Temporal lobe (tissue), 4 donors: ENCODE measurements at places on chromosomes 4 and X. TPM values are rescaled to one million over a fixed set of nuclear protein-coding genes. Genes with fewer than 3 reads are reported as not detected.

Gene EGF
- total RNA-seq, result under 0.01 TPM

Gene CXXC4
- total RNA-seq, result 102 TPM

Gene UCHL1
- 1,168 TPM for total RNA-seq

Gene FAT4
- 147 TPM for total RNA-seq

Gene TEX13C
- not detected for total RNA-seq

Gene MRPS18C
- total RNA-seq, result 23.6 TPM

Gene DACH2
- 3.7 TPM for total RNA-seq

Gene RRH
- total RNA-seq, result 0.25 TPM

Gene RHOH
- total RNA-seq, result 0.25 TPM

Gene FAM47E
- total RNA-seq, result 2.5 TPM

Gene CENPVL1
- 1.7 TPM for total RNA-seq

Gene SLC10A6
- total RNA-seq, result 0.49 TPM

Gene VCX
- total RNA-seq, result not detected

Gene ATP2B3
- 7.1 TPM for total RNA-seq

Gene PLAC8
- total RNA-seq, result 0.49 TPM

Gene CXCL10
- total RNA-seq, result not detected

Gene TRAPPC11
- 72.5 TPM for total RNA-seq

Gene ABCG2
- 15.5 TPM for total RNA-seq

Gene GAGE12F
- total RNA-seq, result not detected

Gene SCML2
- 9.1 TPM for total RNA-seq

Gene BEX4
- 77.2 TPM for total RNA-seq

Gene CXorf49B
- not detected for total RNA-seq

Gene NR0B1
- 0.25 TPM for total RNA-seq

Gene XK
- total RNA-seq, result 3.0 TPM

Gene CCNQ
- 13.8 TPM for total RNA-seq

Gene ADGRG2
- 3.0 TPM for total RNA-seq

Gene SLC26A1
- 2.5 TPM for total RNA-seq

Gene PRAF2
- 3.7 TPM for total RNA-seq

Gene ERAS
- not detected for total RNA-seq

Gene DCAF12L2
- total RNA-seq, result 5.2 TPM

Gene USP38
- total RNA-seq, result 17.9 TPM

Gene CSN1S1
- total RNA-seq, result not detected

Gene AMTN
- not detected for total RNA-seq

Gene CPZ
- 2.5 TPM for total RNA-seq

Gene P2RY8
- not detected for total RNA-seq

Gene ZMAT1
- total RNA-seq, result 12.5 TPM

Gene GATA1
- not detected for total RNA-seq

Gene PARM1
- total RNA-seq, result 6.9 TPM

Gene MMAA
- total RNA-seq, result 8.9 TPM

Gene XPNPEP2
- total RNA-seq, result under 0.01 TPM

Gene RBM47
- total RNA-seq, result 22.4 TPM

Gene GLUD2
- 0.49 TPM for total RNA-seq

Gene CTAG1B
- total RNA-seq, result not detected

Gene DUSP21
- not detected for total RNA-seq

Gene SSX4
- not detected for total RNA-seq

Gene CT83
- total RNA-seq, result not detected

Gene DRD5
- 0.74 TPM for total RNA-seq
